ENCODE measurements at places on chromosomes 1 and 21.

DNA sequence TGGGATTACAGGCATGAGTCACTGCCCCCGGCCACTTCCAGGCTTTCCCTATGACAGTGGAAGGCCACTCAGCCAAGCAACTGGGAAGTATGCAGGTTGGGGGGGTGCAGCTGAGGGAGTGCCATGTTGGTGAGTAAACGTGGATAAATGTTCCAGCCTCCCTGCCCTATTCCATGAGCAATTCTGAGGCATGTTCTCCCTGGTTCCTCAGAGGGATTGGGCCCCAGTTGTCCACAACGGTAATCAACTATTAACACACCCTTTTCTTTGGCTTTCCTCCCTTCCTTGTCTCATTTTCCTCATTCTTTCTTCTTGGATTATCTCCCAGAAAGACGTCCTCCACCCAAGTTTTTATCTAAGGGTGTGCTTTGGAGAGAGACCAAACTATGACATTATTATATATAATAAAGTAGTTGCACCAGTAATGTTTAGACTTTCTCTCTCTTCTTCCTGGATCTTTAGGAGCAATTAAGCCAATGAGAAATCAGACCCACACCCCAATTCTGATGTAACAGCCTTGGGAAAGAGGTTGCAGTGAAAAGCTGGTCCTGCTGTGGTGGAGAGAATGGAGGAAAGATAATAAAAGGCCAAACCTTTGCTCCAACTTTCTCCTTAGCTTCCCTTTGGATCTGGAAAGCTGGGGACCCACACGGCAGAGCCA is 6.8 kb upstream of the SLAMF9 start:
- DNase-seq, result no peak

DNA sequence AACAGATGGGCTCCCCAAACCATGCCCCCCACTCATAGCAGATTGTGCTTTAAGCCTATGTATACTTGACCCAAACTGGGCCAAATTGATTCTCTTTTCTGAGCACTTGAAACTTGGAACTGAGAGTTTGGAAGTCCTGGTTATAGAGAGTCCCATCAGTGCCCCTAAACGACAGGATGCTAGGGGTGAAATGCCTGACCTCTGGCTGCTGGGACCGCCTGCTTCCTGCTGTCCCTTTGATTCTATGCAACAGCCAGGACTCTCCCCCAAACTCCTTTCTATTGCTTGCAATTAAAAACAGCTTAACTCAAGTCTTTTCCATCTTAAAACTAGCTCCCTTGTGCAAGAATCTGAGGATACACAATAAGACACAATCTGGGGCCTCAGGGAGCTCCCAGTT is 4.7 kb downstream of the C1orf210 start:
- no peak for DNase-seq

- no peak for DNase-seq
Observed at GRCh38 chr1:219659684-219660083, 46.8 kb upstream of the ZC3H11B start.

- peak; percentile 15 for DNase-seq
Observed at GRCh38 chr1:81424061-81424460, 376.7 kb upstream of the ADGRL2 start.

DNA sequence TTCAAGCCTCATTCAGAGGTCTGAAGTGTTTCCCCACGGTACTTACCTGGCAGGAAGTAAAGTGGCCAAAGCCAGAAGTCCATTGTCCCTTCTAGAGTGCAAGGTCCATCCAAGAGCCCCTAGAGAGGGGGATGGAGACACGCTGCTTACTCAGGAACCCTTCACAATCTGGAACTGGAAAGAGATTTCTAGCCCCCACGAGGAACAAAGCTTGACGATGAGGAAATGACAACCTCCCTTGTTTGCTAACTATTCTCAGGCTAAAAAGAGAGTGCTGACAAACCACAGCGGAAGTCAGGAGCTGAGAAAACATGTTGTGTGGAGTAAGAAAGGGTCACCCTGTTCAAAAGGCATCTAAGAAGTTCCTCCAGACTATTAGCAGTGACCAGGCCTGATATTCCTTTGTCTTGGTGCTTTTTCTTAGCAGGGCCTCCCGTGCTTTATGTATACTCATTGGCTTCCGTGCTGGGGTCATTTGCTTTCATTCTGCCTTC is at the start of gene FCMR:
Gene FCMR (minus strand): TSS at position 170 of the 494 bp plus-strand sequence. CDS start 87 bp downstream, at position 83.
- DNase-seq, result no peak

- DNase-seq, result no peak
Observed at GRCh38 chr1:182279724-182280503, 111.7 kb downstream of the GLUL start.

DNA sequence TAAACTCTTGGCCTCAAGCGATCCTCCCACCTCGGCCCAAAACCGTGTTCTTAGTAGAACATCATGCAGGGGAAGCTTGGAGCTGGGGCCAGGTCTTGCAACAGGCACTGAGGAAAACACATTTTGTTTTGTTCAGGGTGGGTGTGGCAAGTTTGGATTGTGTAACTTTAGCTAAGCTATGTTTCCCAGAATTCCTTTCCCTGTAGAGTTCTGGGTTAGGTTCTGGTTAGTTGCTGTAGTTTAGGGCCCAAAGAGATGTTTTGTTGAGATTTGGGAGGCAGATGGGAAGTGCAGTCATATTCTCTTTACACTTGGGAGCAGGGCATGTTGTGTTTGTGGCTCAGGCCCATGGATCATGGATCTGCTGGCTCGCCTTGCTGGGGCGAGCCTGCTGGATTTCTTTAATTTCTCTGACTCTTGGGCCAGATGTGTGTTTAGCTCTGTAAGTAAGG is 24.0 kb downstream of the PLA2G5 start:
- no peak for DNase-seq

DNA sequence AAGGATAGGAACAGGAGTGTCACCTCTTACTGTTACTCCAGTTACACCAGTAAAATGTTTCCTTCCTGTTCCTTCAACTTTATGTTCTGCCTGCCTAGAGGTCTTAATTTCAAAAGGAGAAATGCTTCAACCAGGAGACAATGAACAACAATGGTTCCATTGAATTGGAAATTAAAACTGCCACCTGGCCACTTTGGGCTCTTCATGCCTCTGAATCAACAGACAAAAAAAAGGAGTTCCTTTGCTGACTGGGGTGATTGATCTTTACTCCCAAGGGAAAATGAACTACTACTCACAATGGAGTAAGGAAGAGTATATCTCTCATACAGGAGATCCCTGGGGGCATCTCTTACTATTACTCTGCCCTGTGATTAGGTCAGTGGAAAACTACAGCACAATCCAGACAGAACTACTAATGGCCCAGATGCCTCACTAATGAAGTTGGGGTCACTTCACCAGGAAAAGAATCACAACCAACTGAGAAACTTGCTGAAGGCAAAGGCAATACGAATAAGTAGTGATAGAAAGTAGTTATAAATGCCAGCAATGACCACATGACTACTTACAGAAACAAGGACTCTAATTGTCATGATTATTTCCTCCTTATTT is 76.6 kb upstream of the PRDX6 start:
- DNase-seq, result no peak

DNA sequence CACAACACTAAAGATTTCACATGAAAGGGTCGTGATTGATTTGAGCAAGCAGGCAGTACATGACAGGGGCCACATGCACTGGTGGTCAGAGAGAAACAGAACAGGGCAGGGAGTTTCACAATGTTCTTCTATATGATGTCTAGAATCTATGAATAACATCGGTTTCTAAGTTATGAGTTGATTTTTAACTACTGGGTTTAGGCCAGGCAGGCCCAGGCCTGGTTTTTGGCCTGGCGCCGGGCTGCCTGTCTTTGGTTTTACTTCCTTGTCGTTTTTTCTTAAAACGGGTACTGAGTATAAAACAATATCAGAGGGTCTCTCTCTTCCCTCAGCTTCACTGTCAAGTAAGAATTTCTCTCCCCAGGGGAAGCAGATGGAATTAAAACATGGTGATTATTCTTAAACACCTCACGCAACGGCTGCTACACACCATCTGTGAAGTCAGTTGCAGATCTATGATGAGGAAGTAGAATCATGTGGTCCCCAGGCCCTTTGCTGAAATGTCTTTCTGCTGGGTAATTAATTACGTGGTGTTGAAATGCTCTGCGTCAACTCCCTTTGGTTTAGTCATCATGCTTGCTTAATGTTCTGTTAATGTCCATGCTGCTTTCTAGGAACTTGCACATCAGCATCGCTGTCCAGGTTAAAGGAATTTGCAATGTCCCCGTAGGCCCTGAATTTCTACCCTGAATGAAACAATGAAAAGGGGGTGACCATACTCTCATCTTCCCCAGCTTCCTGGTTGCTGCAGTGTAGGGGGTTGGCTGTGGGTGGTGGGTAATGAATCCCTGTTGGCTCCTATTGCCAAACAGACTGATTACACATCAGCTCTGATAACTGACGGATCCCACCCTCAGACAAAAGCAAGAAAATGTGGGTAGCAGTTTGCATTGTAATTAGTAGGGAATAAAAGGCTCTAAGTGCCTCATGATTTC is 70.3 kb downstream of the SERINC2 start:
- no peak for DNase-seq

DNA sequence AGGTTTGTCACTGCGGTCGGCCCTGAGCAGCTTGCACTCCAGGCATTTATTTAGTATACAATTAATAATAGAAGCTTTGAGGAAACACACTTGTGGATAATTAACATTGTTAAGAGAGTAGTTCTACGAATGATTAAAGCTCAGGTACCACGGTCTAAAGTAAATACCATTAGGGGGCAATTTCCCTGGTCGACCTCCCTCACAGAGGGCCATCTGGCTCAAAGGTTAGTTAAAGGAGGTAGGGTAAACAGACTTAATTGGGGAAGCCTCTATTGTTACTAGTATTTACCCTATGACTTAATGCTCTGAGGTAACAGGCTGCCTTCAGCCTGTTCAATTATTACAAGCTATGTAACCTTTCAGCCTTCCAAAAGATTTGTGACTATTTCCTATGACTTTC is 122.3 kb upstream of the SLC44A3 start:
- DNase-seq, result peak; percentile 59
